ENCODE measurements at places on chromosomes 4 and X. TPM values are rescaled to one million over a fixed set of nuclear protein-coding genes. Genes with fewer than 3 reads are reported as not detected.

GRCh38 chr4:95362906-95363558 lies 185.7 kb downstream of the UNC5C start:
- DNase-seq, result no peak

DNA sequence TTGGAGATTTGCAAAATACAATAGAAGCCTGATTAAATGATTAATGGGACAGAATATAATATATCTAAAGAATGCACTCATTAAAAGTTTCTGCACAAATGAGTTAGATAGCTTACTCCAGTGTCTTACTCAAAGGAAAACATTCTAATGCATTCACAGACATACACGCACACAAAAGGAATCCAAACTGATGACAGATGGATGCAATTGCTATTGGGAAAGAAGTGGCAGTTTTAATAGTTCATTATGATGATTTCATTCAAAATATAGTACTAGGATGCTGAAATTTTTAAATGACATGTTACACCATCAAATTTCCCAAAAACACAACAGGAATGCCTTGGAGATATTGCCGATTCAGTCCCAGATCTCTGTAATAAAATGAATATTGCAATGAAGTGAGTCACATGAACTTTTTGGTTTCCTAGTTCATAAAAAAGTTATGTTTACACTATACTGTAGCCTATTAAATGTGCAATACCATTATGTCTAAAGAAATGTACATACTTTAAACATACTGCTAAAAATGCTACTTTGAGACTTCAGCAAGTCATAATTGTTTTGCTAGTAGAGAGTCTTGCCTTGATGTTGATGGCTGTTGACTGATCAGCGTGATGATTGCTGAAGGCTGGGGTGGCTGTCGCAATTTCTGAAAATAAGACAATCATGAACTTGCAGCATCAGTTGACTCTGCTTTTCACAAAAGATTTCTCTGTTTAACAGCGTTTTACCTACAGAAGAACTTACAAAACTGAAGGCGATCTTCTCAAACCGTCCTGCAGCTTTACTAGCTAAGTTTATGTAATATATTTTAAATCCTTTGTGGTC lies 45.6 kb downstream of the BBS12 start:
- no peak for DNase-seq

DNA sequence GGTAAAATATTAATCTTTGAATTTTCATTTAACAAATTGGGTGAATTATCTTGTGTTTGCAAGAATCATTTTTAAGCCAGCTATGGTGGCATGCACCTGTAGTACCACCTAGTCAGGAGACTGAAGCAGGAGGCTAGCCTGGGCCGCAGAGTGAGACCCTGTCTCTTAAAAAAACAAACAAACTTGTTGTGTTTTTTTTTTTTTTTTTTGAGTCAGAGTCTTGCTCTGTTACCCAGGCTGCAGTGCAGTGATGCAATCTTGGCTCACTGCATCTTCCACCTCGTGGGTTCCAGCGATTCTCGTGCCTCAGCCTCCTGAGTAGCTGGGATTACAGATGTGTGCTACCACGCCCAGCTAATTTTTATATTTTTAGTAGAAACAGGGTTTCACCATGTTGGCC lies 2.2 kb downstream of the TXLNG start:
- DNase-seq, result peak; percentile 67

DNA sequence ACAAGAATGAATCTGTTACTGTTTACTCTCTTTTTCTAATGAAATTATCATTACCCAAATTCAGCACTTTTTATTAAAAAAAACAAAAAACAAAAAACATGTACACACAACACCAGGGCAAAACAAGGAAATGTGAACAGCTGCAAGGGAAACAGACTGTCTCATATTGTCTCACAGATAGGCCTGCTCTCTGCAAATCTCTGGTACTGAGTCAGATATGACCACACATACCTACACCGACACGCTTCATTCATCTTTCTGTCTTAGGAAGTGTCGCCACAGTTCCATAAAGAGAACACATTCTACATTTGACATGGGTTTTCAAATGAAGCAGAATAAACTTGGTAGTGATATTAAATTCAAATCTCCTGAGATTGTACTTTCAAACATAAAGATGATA lies 92.2 kb upstream of the GPR34 start:
- no peak for DNase-seq

GRCh38 chr4:102901804-102902203 lies 33.0 kb downstream of the CISD2 start:
- no peak for DNase-seq

- no peak for DNase-seq
Measured at GRCh38 chrX:16733013-16733412, 13.6 kb downstream of the SYAP1 start.

- no peak for DNase-seq
Measured at GRCh38 chrX:17021851-17022604, 75.6 kb downstream of the REPS2 start.

- no peak for DNase-seq
Measured at GRCh38 chrX:69107747-69108401, 57.4 kb downstream of the PJA1 start.

DNA sequence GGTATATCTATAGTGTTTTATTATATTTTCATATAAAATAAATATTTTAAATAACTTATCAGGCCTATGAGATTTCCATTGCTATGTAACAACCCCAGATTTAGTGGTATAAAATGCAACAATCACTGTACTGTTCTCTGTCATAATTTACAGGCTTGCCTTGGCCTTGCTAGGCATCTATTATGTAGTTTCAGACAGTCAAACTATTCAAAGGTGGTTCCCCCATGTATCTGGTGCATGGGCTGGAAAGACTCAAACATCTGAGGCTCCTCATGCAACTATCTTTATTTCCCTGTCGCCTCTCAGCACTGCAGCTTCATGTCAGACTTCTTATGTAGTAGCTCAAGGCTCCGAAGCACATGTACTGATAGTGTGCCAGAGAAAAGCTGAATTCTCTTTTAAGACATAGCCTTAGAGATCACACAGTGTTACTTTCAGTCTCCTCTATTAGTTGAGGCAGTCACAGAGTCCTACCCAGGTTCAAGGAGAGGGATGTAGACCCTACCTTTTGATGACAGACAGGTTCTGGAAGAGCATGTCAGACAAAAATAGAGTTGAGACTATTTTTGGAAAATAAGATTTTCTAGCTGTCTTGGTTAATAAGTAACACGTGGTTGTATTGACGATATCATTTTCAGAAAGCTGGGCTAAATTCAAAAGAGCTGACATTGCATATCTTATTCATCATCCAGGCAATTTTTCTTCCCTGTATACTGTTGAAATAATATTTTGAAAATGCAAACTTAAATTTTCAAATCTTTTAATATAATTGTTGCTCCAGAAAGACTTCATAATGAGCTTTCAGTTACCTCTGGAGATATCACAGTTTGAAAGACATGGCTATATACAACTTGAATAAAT lies 19.4 kb downstream of the MTTP start:
- DNase-seq, result no peak

- no peak for DNase-seq
Measured at GRCh38 chr4:153520801-153521329, 54.7 kb downstream of the TMEM131L start.

DNA sequence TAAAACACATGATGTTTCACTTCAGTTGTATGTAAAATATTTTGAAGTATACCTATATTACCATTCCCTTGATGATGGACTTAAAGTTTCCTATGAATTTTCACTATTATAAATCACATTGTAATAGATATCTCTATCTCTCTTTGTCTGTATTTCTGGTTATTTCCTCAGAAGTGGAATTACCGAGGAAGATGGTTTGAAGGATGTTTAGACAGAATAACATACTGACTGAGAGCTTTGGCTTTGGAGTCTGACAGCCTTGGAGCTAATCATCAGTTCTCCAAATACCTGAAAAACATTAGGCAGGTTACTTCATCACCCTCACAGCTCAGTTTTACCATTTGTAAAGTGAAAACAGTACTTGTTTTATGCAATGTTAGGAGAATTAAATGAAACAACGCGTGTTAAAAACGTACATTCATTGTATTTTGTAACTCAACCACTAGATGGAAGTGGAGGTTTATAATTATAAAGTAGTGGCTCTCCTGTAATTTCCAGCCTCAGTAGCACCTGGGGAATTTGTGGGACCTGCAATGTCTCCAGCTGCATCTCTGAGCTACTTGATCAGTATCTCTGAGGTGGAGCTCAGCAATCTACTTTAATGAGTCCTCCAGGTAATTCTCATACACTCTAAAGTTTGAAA lies 14.3 kb downstream of the JCHAIN start:
- no peak for DNase-seq

DNA sequence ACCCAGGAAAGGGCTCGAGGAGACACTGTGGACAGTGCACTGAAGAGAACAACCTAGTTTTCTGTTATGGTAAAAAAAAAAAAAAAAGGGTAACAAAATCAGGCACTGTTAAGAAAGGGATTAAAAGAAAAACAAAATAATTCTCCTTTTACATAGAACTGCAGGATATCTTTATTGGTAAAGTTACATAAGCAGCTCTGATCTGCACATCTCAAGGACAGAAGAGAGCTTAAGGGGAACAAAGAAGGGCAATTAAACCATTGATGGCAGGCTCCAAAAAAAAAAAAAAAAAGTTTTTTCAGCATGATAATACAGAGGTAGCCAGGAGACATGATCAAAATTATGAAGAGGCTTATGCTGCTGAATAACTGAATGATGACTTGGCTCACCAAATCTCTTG lies 85.0 kb downstream of the HDAC8 start:
- DNase-seq, result no peak

DNA sequence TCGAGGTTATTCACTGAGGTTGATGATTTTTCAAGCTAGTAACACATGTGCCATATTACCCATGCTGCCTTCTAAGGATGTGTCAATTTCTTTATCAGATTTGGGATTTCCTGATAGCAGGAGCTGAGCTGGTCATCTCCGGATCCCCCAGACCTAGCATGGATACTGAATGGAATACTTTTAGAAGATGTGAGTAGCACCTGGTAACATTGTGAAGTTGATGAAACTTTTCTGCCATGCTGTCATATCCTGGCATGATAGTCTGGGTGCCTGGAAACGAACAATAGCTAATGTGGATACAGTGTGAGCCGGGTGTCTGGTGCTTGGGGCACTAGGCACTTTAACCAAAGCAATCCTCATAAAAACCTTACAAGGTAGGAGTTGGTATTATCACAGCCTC lies 11.0 kb upstream of the CYTL1 start:
- no peak for DNase-seq

- no peak for DNase-seq
Measured at GRCh38 chr4:124104101-124104500, 608.4 kb downstream of the ANKRD50 start.

- DNase-seq, result no peak
Measured at GRCh38 chr4:90318193-90318592, 191.0 kb downstream of the CCSER1 start.

DNA sequence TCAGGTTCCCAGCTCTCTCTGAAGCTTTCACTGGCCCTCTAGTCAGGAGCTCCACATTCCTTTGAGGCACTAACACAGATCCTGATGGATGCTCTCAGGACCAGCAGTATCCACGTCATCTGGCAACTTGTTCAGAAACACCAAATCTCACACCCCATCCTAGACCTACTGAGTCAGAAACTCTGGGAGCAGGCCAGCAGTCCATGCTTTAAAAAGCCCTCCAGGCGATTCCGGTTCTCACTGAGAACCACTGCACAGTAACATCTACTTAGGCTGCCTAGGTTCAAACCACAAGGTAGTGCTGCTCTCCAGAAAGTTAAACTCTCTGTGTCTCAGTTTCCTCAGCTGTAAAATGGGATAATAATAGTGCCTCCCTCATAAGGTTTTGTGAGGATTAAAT lies 55.3 kb downstream of the CCDC158 start:
- no peak for DNase-seq

- no peak for DNase-seq
Measured at GRCh38 chr4:38815885-38816782, 11.5 kb upstream of the TLR1 start.

- DNase-seq, result no peak
Measured at GRCh38 chrX:42944381-42944998, 166.5 kb upstream of the PPP1R2C start.

- DNase-seq, result no peak
Measured at GRCh38 chrX:6983207-6983955, 164.1 kb upstream of the STS start.

DNA sequence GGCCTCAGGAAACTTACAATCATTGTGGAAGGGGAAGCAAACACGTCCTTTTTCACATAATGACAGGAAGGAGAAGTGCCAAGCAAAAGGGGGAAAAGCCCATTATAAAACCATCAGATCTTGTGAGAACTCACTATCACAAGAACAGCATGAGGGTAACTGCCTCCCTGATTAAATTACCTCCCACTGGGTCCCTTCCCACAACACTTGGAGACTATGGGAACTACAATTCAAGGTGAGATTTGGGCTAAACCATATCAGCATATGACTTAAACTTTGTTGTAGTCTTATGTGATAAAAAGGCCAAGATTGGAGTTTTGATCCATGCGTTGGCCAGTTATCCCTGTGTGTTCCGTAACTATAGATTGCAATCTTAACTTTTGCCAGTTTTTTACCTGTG lies 68.3 kb downstream of the C4orf33 start:
- no peak for DNase-seq

DNA sequence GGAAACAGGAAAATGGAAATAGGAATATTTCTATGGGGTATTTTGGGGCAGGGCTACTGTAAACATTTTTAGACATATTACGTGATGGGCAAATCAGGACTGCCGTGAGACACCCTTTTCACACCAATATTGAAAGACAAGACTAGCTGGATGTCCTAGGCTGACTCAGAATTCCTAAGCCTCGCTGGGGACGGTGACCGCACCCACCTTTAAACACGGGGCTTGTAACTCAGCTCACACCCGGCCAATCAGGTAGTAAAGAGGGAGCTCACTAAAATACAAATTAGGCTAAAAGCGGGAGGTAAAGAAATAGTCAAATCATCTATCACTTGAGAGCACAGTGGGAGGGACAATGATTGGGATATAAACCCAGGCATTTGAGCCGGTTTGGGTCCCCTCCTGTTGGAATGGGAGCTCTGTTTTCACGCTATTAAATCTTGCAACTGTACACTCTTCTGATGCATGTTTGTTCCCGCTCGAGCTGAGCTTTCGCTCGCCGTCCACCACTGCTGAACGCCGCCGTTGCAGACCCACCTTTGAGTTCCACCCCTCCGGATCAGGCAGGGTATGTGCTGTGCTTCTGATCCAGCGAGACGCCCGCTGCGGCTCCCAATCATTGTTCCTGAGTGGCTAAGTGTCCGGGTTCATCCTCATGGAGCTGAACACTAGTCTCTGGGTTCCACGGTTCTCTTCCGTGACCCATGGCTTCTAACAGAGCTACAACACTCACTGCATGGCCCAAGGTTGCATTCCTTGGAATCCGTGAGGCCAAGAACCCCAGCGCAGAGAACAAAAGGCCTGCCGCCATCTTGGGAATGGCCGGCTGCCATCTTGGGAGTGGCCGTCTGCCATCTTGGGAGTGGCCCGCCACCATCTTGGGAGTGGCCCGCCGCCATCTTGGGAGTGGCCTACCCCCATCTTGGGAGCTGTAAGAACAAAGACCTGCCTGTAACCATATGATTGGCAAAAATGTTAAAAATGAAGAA lies 152.6 kb downstream of the CRLF2 start:
- no peak for DNase-seq

- no peak for DNase-seq
Measured at GRCh38 chr4:16783119-16783518, 115.3 kb downstream of the LDB2 start.

GRCh38 chr4:55866290-55866907 lies 13.0 kb downstream of the EXOC1 start:
- no peak for DNase-seq

Gene FATE1
- total RNA-seq, result not detected

Gene NRK
- 2.3 TPM for total RNA-seq

Gene BEX5
- 4.7 TPM for total RNA-seq

Gene SPATA18
- 4.3 TPM for total RNA-seq

Gene NPY2R
- 0.12 TPM for total RNA-seq

Gene NPFFR2
- not detected for total RNA-seq

Gene MAGEB16
- total RNA-seq, result not detected

Gene MAGEA2
- total RNA-seq, result not detected

Gene TMEM31
- total RNA-seq, result not detected

Gene HSD17B13
- not detected for total RNA-seq

Gene ARSD
- total RNA-seq, result 10.0 TPM

Data from right atrium auricular region (tissue), 2 donors.